T-helper 9 cell (primary cell): ENCODE measurements at places on chromosomes 16 and 17.

- DNase-seq, result no peak
Observed at GRCh38 chr17:29836643-29837042, 93.4 kb downstream of the SSH2 start.

- DNase-seq, result no peak
Observed at GRCh38 chr17:50710650-50711049, 2.9 kb upstream of the ANKRD40 start.

DNA sequence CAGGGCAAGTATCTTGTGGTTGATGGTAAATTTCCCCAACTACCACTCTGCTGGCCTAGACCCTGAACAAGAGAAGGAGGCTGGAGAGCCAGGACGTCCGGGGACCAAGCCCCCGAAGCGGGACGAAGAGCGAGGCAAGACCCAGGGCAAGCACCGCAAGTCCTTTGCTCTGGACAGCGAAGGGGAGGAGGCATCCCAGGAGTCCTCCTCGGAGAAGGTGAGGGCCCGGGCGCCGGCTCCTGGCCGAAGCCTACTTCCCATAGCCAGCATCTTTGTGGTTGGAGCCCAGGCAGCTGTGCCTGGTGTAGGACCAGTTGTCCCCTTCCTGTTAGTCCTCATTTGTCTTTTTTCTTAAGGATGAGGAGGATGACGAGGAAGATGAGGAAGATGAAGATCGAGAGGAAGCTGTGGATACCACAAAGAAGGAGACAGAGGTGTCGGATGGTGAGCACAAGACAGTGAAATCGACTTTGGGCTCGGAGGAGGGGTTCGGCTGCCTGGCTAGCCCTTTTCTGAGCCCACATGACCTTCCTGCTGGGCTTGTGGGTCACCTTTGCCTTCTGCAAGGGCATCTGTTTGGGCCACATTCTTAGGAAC, 11.8 kb downstream of the SETD1A start:
- no peak for DNase-seq

- DNase-seq, result peak; percentile 72
Observed at GRCh38 chr17:35747540-35748017, 5.5 kb downstream of the GAS2L2 start.

DNA sequence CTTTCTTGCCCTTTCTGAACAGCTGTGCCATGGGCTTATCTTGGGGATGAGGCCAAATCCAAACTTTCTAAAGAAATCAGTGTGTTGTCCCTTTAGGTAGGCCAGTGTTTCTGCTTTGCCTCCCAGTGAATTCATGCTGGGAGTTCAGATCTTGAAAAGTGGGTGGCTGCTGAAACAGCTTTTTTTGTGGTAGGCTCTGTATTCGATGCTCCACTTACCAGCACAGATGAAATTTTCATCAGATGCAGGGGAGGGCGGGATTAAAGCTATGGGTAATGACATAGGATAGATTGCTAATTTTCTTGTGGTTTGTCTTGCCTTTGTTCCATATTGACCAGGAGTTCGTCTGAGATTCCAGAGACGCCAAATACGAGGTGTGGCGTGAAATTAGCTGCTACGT, 2.8 kb downstream of the SOCS7 start:
- DNase-seq, result no peak

GRCh38 chr16:80175011-80175410, 365.8 kb upstream of the DYNLRB2 start:
- no peak for DNase-seq

- DNase-seq, result peak; percentile 70
Observed at GRCh38 chr17:2025220-2025621, at the start of gene RTN4RL1. Gene RTN4RL1, minus strand, starts transcription at chr17:2025334. Its CDS starts 469 bp downstream, at chr17:2024865.

GRCh38 chr16:88722784-88723506, 16.6 kb downstream of the CTU2 start:
- DNase-seq, result no peak

- DNase-seq, result no peak
Observed at GRCh38 chr17:69712801-69713311, 298.4 kb downstream of the MAP2K6 start.

DNA sequence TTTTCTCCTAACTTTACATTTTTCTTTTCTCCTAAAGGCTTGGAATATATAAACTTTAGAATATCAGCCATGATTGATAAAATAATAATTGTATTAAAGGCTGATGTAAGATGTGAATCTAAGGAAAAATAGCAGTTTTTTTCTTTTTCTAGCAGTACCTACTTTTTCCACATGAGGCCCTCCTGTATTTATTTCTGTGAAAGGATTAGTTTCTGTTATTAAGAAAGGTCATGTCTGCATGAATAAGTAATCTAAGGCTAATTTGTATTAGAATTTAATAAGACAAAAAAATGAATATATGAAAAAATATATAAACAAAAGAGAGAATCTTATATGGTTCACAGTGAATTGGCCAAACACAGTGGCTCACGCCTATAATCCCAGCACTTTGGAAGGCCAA, 85.3 kb downstream of the STXBP4 start:
- no peak for DNase-seq

DNA sequence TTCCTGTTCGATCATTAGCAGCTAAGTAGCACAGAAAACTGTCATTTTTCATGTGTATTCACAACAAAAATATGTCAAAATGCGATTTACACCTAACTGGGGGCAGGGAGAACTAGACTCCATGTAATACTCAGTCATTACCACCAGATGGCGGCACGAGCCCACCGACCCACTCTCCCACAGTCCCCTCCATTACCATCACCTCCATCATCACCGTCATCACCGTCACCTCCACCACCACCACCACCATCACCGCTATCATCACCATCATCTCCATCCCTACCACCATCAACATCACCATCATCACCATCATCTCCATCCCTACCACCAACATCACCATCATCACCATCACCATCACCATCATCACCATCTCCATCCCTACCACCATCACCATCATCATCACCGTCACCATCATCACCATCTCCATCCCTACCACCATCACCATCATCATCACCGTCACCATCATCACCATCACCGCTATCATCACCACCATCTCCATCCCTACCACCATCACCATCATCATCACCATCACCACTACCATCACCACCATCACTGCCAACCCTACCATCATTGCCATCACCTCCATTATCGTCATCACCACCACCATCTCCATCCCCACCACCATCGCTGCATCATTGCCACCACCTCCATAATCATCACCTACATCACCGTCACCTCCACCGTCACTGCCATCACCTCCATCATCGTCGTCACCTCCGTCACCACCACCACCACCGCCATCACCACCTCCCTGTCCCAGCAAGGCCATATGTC, 14.4 kb downstream of the NDUFAF8 start:
- peak; percentile 55 for DNase-seq

- no peak for DNase-seq
Observed at GRCh38 chr17:27089929-27090247, 204.0 kb upstream of the WSB1 start.

- DNase-seq, result no peak
Observed at GRCh38 chr17:65657251-65657828, 95.9 kb upstream of the AXIN2 start.

DNA sequence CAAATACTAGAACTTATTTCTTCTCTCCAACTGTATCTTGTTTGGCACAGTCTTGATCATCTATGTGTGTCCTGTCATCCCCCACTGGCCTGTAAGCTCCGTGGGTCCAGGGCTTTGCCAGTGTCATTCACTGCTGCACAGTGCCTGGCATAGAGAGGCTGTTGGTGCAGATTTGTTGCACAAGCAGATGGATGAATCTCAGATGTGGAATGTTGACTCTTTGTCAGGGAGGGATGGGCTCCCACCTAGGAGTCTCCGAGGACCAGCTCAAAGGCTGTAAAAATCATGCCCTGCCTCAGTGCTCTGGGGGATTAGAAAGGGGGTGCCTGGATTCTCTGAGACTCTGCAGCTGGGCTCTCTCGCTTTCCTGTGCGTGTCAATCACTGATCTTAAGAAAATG, 60.6 kb downstream of the RAB11FIP4 start:
- DNase-seq, result no peak

- no peak for DNase-seq
Observed at GRCh38 chr16:87794485-87795078, 28.8 kb upstream of the KLHDC4 start.

- no peak for DNase-seq
Observed at GRCh38 chr17:48503747-48504146, 27.1 kb downstream of the HOXB1 start.

GRCh38 chr16:88454523-88454947, 1.5 kb downstream of the ZFPM1 start:
- peak; percentile 21 for DNase-seq

DNA sequence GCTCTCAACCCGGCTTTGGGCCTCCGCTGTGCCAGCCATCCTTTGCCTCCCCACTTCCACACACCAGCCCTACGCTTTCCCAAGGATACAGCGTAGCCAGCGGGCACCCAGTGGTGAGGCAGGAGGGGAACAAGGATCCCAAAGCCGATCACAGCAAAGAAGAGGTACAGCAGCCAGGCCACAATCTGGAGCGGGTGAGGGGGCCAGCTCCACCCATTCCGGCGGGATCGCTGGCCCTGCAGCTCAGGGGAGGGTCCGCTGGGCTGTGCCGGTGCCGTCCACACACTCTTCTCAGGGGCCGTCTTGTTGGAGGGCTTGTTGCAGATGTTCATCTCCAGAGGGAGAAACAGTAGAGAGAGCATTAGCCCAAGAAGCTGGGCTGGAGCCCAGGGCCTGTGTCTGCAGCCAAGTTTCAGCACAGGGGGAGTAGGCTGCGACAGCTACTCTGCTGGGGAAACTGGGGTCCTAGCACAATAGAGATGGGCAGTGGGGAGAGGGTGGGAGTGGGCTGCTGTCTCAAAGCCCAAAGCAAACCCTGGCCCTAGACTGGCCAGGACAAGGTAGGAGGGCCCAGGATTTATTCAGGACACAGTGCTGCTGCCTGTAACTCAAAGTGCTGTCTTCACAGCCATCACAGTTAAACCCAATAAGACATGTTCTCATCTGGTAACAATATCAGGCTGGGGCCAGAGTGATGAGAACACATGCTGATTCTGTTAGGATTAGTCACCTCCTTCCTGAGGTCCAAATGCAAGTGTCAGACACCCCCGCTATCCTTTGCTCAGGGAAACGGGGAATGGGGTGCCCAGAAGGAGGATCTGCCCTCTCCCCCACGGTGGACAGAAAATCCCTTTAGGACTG, 9.9 kb downstream of the ZDHHC1 start:
- no peak for DNase-seq

DNA sequence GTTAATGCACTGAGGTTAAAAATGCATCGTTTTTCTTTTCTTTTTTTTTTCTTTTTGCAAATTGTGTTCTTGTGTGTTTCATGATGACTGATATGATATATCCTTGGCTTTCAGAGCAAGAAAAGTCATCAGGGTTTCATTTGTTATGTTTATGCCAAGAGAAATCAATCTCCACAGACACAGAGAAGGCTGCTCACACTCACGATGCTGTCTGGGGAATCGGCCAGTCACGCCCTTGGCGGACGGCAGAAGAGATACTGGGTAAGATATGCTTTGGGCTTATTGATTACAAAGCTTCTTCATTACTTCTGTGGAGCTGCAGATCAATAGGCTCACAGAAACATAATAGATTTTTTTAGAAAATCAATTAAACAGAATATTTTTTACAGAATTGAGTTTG, 42.2 kb upstream of the TNRC6C start:
- DNase-seq, result no peak

GRCh38 chr17:28597606-28598383, 1.0 kb downstream of the SPAG5 start:
- no peak for DNase-seq

DNA sequence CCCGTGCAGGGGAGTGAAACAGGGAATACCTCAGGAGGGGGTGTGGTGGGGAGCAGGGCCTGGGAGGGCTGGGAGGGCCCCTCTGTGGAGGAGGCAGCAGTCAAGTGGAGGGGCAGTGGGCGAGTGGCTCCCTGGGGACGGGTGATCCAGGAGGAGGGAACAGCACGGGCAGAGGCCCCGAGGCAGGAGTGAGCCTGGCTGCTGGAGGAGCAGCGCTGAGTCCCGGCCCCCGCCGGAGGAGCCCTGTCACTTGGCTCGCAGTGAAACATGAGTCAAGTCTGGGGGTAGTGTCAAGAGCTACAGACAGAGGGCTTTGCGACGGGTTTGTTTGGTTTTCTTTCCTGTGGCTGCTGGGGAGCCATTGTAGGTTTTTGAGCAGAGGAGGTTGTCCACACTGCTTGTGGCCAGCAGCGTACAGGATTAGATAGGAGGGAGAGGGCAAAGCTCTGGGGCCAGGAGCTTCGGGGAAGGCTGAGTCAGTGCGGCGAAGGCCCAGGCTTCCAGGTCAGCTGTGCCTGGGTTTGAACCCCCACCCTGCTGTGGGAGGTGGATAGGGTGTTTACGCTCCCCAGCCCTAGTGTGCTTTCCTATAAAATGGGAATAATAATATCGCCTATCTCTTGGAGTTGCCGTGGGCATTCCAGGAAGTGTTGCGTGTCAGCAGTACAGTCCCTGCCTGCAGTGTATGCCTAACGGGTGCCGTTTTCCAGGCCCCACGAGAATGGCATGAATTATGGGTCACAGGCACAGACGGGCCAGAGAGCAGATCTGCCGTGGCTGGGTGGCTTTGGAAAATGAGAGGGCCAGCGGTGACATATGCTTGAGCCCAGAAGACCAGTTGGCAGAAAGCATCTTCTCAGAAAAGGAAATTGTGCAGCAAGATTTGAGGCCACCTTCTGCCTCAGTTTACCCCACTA, 115.9 kb upstream of the CIBAR2 start:
- DNase-seq, result no peak

GRCh38 chr17:77800816-77801215, 157.7 kb upstream of the TNRC6C start:
- DNase-seq, result no peak

- no peak for DNase-seq
Observed at GRCh38 chr17:10058921-10059683, 139.3 kb downstream of the GAS7 start.

GRCh38 chr17:80929449-80929848, 62.2 kb upstream of the CHMP6 start:
- no peak for DNase-seq

GRCh38 chr17:73625991-73626673, 18.1 kb downstream of the SDK2 start:
- no peak for DNase-seq

DNA sequence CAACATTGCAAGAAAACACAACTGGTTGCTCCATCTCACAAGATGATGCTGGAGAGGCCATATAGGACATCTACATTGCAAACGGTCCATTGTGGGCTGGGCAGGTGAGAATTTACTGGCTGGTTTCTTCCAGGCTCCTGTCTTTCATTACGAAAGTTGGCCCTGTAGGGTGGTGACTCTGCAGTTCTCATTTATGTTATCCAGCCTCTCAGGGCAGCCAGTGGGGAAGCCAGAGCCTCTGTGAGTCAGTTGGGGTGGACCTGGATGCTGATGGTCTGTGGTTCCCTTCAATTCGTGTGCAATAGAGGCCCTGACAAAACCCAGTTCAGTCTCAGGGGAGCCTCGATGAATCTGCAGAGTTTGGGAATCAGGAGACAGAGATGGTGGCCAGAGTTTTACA, 341.0 kb upstream of the CCL2 start:
- DNase-seq, result no peak

- no peak for DNase-seq
Observed at GRCh38 chr17:35568561-35568960, 7.9 kb upstream of the SLFN14 start.

DNA sequence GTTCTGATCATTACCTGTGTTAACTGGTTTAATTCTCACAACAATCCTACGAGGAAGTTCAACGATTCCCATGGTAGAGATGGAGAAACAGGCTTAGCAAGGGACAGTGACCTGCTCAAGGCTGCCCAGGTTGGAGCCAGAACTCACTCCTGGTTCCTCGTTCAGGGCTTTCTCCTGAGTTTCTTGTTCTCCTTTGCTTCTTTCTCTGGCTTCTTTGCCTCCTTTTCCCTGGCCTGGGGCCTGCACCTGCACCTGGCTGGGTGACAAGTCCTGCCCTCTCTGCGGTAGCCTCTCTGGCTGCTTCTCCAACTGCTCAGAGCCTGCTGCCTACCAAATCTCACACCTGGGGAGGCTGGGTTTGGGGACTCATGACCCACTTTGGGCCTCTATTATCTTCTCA, 2.8 kb downstream of the CCL22 start:
- DNase-seq, result no peak
